ENCODE measurements at places on chromosomes 1 and 21. TPM values are rescaled to one million over a fixed set of nuclear protein-coding genes. Genes with fewer than 3 reads are reported as not detected.

DNA sequence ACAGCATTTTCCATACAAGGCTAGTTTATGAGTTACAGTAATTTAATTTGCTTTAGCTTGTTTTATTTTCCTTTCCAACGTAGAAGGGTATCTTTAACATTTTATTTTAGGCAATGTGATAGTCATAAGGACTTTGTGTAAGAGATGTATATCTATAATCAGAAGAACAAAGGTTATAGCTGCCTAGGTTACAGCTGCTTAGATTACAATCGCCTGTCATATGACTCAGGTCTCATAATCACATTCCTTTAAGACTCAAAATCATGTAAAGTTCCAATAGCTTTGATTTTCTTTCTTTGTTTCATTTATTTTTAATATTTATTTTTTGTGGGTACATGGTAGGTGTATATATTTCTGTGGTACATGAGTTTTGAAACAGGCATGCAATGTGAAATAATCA is 37.8 kb upstream of the COP1 start:
- DNase-seq, result no peak

CYYR1 gene
- total RNA-seq, result 14.0 TPM

DNA sequence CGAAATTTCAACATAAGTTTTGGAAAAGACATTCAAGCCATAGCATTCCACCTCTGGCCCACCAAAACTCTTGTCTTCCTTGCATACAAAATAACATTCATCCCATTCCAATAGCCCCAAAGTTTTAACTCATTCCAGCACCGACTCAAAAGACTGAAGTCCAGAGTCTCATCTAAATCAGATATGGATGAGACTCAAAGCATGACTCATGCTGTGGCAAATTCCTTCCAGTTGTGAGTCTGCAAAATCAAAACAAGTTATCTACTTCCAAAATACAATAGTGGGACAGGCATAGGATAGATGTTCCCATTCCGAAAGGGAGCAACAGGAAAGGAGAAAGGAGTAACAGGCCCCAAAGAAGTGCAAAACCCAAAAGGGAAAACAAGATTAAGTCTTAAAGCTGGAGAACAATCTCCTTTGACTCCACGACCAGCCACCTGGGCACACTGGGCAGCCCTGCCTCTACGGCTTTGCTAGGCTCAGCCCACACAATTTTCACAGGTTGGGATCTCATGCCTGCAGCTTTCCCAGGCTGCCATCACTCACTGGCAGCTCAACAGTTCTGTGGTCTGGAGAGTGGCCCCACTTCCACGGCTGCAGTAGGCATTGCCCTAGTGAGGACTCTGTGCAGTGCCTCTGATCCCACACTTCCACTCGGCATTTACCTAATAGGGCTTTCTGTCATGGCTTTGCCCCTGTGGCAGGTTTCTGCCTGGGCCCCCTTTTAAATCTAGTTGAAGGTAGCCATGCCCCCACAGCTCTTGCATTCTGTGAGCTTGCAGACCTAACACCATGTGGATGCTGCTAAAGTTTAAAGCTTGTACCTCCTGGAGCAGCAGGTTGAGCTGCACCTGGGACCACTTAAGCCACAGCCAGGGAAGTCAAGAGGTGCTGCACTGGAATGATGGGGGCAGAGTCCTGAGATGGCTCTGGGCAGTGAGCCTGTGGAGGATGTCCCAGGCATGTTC is 51.0 kb downstream of the RUNX3 start:
- no peak for DNase-seq

FMOD gene
- total RNA-seq, result 15.8 TPM

HTR1D gene
- not detected for total RNA-seq

GRCh38 chr1:171965777-171966176 is 124.5 kb downstream of the DNM3 start:
- no peak for DNase-seq

VWA5B1 gene
- not detected for total RNA-seq

DNA sequence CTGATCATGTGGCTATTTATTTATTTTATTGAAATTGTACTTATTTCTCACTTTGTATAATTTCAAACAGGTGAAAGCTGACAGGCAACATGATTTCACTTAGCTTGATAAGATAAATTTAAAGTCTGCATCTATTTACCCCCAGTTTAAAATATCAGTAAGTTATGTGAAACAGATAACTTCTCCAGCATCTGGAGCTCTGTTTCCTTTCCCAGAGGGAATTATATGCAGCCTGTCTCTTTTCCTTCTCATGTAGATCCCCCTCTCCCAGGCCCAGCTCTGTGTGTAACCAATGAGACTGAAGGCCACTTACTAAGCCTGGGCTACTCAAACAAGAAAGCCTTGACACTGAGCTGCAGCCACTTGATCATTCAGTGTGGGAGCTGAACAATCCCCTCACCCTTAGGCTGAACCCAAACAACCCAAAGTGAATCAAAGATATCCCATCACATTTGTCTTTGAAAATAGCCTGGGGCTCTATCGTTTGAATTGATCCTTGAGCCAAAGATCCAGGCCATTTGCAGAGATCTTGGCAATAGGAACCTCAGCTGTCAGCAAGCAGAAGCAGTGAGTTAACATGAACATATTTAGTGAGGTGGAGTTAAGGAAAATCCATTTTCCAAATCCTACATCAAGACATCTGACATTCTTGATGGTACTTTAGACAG is 383.9 kb downstream of the TGFB2 start:
- DNase-seq, result no peak

All from heart right ventricle (tissue), 16 donors.